ENCODE measurements at places on chromosomes 5 and 9.

- DNase-seq = no peak
These were observed 51.3 kb upstream of the FREM1 start for GRCh38 chr9:14961372-14962068.

DNA sequence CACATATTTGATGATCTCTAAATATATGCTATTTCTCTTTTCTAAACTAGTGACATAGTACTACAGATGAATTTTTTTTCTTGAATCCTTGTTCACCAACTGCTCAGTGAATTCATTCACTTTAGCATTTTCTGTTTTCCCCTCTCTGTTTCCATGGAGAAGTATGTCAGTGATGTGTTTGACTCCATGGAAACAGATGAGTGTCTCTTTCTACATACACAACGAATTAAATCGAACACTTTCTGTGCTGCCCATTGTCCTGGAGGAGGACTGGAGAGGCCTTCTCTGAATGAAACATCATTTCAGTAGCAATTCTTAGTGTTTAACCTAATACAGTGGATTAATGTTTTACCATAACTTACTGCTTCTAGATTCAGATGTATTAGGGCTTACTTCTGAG, 9.5 kb downstream of the INVS start:
- no peak for DNase-seq

GRCh38 chr5:1824903-1825841, 24.0 kb downstream of the NDUFS6 start:
- DNase-seq = no peak

GRCh38 chr5:28215091-28215490, 1176.7 kb upstream of the CDH9 start:
- DNase-seq = no peak

DNA sequence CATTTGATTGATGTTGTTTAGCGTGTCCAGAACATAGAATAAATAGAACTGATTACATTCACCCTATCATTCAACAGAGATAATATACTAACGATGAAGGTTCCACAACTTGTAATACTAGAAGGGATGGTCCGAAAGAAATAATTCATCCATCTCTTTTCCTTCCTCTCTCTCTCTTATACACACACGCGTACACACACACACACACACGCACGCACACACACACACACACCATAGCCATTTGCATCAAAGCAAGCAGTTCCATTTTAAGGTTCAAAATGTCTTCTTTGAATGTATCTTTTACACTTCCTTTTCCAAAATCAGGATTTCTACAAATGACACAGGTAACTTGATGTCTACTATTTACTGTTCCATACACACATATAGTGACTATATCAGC, 887 bp downstream of the GDA start:
- no peak for DNase-seq

DNA sequence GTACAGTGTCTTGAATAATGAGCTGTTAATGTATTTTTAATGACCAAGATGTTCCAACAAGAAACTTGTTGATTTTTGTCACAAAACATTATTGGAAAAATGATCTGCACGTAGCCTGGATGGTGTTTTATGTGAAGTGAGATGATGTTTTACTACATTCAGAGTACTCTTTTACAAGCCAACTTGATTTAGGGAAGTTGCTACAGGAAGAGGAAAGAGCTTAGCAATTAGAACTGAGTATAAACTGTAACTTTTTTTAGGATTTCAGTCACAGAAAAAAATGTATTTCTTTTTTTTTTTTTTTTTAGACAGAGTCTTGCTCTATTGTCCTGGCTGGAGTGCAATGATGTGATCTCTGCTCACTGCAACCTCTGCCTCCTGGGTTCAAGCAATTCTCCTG, 113.6 kb upstream of the ADRA1B start:
- no peak for DNase-seq

Measured in cerebellar nuclear complex (tissue), 1 donor.